ENCODE measurements at places on chromosomes 16 and 17. TPM values are rescaled to one million over a fixed set of nuclear protein-coding genes. Genes with fewer than 3 reads are reported as not detected.

ALKBH5 gene
- total RNA-seq, result 79.7 TPM

GUCY2D gene
- 0.16 TPM for total RNA-seq

HYDIN gene
- 26.5 TPM for total RNA-seq

KRTAP4-9 gene
- not detected for total RNA-seq

DNA sequence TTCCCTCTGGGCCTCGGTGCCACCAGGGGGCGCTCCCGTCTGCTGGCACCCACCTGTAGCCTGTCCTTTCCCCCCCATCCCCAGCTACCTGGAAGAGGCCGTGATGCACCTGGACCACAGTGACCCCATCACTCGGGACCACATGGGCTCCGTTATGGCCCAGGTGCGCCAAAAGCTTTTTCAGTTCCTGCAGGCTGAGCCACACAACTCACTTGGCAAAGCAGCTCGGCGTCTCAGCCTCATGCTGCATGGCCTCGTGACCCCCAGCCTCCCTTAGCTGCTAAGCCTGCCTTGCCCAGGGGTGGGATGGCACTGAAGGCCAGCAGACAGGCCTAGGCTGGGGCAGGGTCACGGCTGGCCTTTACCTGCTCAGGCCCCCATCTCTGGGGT is 818 bp upstream of the NRN1L start:
- no peak for DNase-seq

GRCh38 chr17:48499735-48500434 is 30.9 kb downstream of the HOXB1 start:
- no peak for DNase-seq

DNA sequence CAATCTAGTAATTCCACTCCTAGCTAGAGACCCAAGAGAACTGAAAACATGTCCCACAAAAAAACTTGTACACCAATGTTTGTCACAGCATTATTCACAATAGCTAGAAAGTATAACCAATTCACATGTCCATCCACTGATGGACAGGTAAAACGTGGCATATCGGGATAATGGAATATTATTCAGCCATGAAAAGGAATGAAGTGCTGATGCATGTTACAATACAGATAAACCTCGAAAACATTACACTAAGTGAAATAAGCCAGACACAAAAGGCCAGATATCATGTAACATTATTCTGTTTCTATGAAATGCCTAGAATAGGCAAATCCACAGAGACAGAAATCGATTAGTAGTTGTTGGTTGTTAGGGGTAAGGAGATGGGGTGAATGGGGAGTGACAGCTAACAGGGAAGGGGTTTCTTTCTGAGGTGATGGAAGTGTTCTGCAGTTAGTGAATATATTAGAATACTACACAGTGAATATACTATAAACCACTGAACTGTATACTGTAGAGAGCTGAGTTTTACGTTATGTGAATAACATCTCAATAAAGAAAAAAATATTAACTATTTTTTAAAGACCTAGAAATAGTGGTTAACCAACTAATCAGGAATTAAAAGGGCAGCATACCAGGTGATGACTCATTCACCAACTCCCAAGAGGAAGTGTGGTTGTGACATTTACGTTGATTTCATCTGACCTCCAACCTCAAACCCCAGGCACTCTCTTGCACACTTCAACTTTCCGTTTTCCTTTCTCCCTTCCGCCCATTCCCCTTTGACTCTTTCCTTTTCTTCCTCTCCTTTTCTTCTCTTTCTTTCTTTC is 48.6 kb downstream of the GAS7 start:
- DNase-seq, result no peak

- no peak for DNase-seq
Measured at GRCh38 chr16:30715750-30716445, 16.9 kb downstream of the SRCAP start.

DNA sequence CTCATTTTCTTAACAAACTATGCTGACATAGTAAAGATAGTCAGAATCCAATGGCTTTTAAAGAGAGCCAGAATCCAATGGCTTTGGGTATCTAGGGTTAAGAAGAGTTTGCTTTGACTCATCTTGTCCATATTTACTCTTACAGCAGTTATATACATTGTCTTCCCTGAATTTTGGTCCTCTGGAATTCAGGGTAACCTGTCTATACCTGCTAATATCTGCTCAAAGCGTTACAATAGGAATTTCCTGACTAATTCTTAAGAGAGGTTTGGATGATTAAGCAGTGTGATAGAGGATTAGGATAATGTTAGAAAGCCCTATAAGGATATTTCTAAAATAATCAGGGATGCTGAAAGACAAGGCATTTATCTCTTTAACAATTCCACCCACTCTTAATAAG is 2.0 kb upstream of the CDH8 start:
- no peak for DNase-seq

DNA sequence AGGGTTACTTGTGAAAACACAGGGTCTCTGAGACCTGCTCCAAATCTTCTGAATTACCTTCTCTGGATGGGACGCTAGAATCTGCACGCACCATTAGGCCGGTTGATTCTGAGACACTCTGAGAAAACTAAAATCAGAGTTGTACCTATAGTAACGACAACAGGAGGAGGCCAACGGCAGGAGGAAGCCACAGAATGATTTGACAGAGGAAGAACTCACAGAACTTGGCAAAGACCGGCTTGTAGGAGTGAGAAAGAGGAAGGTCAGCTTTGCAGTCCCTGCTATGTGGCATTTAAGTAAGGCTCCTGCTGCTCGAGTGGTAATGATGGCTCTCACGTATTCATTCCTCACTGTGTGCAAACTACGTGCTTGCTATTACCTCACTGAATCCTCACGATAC is 483.0 kb downstream of the TMEM114 start:
- DNase-seq, result no peak

- no peak for DNase-seq
Measured at GRCh38 chr16:24359490-24359889, 103.4 kb downstream of the CACNG3 start.

GRCh38 chr16:83771306-83771942 is 36.4 kb upstream of the HSBP1 start:
- DNase-seq, result no peak

- no peak for DNase-seq
Measured at GRCh38 chr16:87169509-87169995, 147.6 kb downstream of the C16orf95 start.

GRCh38 chr17:79659376-79659775 is 48.5 kb upstream of the RBFOX3 start:
- DNase-seq, result no peak

DNA sequence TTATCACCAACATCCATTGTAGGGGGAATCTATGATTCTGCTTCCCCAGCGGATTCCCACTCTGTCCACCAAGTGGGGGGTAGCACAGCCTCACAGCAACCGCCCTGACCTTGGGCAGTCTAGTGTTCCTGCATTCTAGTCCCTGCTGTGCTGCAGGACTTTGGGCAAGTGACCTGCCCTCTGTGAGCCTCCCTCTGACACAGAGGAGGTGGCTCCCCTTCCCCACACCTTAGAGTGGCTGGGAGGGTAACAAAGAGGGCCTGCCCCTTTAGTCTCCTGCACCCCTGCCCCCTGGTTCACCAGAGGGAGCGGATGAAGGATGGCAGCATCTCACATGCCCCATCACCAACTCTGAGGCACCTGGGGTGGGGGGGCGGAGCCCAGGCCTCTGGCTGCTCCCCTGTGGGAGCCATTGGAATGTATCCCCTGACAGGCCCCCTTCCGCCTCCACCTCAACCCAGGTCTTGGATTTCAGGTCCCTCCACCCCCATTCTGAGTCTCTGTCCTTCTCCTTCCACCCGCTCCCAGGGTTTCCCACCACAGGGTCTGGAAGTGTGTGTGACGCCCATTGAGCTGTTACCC is 10.1 kb downstream of the GAS2L2 start:
- DNase-seq, result no peak

GRCh38 chr16:84832488-84833143 is 12.8 kb downstream of the CRISPLD2 start:
- DNase-seq, result no peak

- no peak for DNase-seq
Measured at GRCh38 chr16:85348911-85349334, 236.7 kb upstream of the CIBAR2 start.

Data from occipital lobe (tissue), 3 donors.